ENCODE measurements at places on chromosomes 7 and 10.

- DNase-seq, result no peak
- no peaks in the 10 kb centered on the region for H3K36me3 ChIP-seq
- H3K27me3 ChIP-seq, result no peaks in the 10 kb centered on the region
- H3K4me1 ChIP-seq, result no peaks in the 10 kb centered on the region
- no peak overlapping the region for H3K4me3 ChIP-seq
Measured at GRCh38 chr7:113921363-113921762, 2.6 kb upstream of the PPP1R3A start.

DNA sequence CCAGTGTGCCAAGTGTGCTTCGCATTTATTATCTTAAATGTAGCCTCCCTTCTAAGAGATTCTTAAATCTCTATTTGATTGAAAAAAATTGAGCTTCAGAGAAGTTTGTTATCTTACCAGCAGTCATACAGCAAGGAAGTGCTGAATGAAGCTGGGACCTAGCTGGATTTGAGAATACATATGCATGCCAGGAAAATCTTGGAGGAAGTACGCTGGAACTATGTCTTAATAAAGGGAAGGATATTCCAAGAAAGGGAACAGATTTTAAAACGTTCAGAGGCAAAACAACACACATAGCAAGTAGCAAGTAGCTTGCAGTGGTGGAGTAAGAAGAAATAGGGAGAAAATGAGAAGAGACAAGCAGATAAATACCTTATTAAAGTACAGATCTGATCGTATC lies 1.5 kb downstream of the CFAP70 start:
- no peak overlapping the region for H3K27ac ChIP-seq
- H3K4me3 ChIP-seq, result no peak overlapping the region
- H3K36me3 ChIP-seq, result no peaks in the 10 kb centered on the region
- no peaks in the 10 kb centered on the region for H3K4me1 ChIP-seq
- H3K27me3 ChIP-seq, result no peaks in the 10 kb centered on the region

- no peaks in the 10 kb centered on the region for H3K36me3 ChIP-seq
- no peak for DNase-seq
- no peaks in the 10 kb centered on the region for H3K27me3 ChIP-seq
- no peaks in the 10 kb centered on the region for H3K4me1 ChIP-seq
- no peak overlapping the region for H3K27ac ChIP-seq
Measured at GRCh38 chr7:98086281-98086718, 20.4 kb upstream of the LMTK2 start.

- H3K36me3 ChIP-seq, result no peaks in the 10 kb centered on the region
- no peak for DNase-seq
- no peaks in the 10 kb centered on the region for H3K4me1 ChIP-seq
- H3K27me3 ChIP-seq, result peaks cover 2% of the 10 kb centered on the region
Measured at GRCh38 chr7:151897951-151898686, 21.2 kb upstream of the PRKAG2 start.

DNA sequence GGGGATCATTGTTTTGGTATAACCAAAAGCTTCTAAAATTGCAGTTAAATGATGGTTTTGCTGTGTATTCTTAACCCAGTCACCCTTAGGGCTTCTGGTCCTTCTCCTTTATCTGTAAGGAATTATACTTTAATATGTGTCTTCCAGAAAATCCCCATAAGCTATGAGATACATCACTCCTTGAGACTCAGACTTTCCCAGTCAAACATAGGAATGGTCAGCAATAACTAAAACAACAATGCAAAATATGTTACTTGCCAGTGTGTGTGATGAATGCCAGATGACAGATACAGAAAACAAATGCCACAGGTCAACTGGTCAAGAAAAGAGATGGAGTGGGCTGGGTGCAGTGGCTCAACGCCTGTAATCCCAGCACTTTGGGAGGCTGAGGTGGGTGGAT lies 10.1 kb downstream of the ADD3 start:
- peaks cover 3% of the 10 kb centered on the region for H3K4me1 ChIP-seq
- no peaks in the 10 kb centered on the region for H3K27me3 ChIP-seq
- no peaks in the 10 kb centered on the region for H3K36me3 ChIP-seq
- H3K4me3 ChIP-seq, result no peak overlapping the region
- DNase-seq, result no peak

GRCh38 chr10:46218921-46219320 lies 67.9 kb upstream of the ANTXRL start:
- DNase-seq, result no peak
- no peaks in the 10 kb centered on the region for H3K4me1 ChIP-seq
- H3K4me3 ChIP-seq, result no peak overlapping the region
- H3K36me3 ChIP-seq, result no peaks in the 10 kb centered on the region

DNA sequence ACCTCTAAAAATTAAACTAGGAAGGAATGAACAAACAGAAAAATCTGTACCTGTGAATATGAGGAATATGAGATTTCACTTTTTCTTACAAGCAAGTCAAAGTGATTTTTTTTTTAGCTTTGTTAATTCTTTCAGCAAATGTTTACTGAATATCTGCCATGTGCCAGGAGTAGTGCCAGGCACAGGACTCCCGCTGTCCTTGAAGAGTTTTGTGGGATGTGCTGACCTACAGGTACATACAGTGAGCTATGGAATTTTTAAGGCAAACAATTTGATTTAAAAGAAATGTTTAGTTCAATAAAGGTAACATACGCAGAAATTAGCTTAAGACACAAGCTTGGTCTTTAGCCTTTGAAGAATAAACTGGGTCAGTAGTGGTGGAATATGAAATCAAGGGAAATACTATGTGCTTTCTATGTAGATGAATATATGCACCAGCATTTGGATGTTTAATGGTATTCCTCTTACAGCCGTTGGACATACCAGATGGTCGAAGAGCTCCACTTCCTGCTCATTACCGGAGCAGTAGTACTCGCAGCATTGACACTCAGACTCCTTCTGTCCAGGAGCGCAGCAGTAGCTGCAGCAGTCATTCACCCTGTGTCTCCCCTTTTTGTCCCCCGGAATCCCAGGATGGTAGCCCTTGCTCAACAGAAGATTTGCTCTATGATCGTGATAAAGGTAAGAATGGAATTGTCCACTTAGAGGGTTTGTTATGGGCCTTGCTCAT lies 102.0 kb downstream of the GLCCI1 start:
- DNase-seq, result no peak
- no peaks in the 10 kb centered on the region for H3K27me3 ChIP-seq
- H3K36me3 ChIP-seq, result no peaks in the 10 kb centered on the region
- no peaks in the 10 kb centered on the region for H3K4me1 ChIP-seq
- H3K27ac ChIP-seq, result no peak overlapping the region

DNA sequence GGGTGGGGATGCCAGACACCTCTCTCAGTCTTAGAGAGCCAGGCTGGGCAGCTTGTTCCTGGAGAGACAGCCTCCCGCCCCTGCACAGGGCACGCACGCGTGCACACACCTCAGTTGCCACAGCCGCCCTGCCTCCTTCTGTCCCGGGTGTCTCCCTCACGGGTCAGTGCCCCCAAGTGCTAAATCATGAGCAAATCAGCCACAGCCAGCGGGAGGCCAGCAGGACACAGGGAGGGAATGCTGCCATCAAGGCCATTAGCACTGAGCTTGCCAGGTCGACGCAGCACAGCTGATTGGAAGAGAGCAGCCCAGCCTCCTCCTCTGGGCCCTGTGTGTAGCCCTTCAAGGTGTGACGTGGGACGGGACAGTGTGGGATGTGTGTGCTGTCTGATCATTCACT lies 130.4 kb downstream of the CDH23 start:
- H3K36me3 ChIP-seq, result no peaks in the 10 kb centered on the region
- H3K4me3 ChIP-seq, result no peak overlapping the region
- H3K4me1 ChIP-seq, result no peaks in the 10 kb centered on the region

- no peak for DNase-seq
- H3K4me3 ChIP-seq, result no peak overlapping the region
- no peaks in the 10 kb centered on the region for H3K27me3 ChIP-seq
- H3K27ac ChIP-seq, result no peak overlapping the region
- H3K36me3 ChIP-seq, result no peaks in the 10 kb centered on the region
Measured at GRCh38 chr7:133869556-133869955, 257.6 kb upstream of the LRGUK start.

DNA sequence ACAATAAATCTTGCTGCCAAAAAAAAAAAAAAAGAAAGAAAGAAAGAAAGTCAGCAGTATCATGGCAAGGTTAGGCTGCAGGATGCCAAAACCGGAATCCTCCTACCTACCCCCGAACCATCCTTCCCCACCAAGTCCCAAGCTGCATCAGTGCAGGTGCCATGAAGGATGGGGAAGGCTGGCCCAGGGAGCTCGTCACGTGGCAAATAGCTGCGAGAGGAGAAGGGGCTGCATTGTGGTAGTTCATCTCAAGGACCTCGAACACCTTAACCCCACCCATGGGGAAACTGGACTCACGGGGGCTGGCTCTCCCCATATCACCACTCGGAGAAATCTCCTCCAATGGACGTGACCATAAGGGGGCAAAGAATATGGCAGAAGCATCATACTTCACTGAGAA lies 86.2 kb downstream of the TACC2 start:
- no peaks in the 10 kb centered on the region for H3K27me3 ChIP-seq
- no peak overlapping the region for H3K27ac ChIP-seq
- H3K4me3 ChIP-seq, result no peak overlapping the region

DNA sequence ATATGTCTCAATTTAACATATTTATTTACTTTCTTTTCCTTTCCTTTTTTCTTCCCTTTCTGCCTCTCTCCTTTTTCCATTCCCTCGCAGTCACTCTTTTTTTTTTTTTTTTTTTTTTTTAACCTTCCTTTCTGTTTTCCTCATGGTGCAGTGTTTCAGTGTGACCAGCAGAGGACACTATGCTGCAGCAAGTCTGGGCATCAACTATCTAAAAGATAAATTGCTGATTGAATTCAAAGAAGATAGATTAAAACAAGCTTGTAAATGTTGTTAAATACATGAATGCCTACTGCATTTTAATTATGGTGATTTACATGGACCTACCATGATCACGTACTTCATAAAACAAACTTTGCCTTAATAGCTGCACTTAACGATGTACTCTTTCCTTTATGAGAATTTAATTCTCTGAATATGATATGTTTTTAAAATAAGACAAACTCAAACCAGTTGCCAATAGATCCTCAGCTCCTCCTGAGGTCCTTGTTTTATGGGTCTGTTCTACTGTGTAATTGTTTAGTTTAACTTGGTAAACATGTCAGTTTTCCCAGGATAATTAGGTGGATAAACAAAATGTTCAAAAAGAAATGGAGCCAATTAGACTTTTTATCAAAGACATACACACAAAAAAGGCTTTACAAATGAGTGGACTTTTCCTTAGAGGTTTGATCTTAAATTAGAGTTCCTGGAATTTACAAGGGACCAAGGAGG lies 101.0 kb upstream of the AGR3 start:
- H3K4me1 ChIP-seq, result peaks cover 10% of the 10 kb centered on the region
- no peak overlapping the region for H3K27ac ChIP-seq

DNA sequence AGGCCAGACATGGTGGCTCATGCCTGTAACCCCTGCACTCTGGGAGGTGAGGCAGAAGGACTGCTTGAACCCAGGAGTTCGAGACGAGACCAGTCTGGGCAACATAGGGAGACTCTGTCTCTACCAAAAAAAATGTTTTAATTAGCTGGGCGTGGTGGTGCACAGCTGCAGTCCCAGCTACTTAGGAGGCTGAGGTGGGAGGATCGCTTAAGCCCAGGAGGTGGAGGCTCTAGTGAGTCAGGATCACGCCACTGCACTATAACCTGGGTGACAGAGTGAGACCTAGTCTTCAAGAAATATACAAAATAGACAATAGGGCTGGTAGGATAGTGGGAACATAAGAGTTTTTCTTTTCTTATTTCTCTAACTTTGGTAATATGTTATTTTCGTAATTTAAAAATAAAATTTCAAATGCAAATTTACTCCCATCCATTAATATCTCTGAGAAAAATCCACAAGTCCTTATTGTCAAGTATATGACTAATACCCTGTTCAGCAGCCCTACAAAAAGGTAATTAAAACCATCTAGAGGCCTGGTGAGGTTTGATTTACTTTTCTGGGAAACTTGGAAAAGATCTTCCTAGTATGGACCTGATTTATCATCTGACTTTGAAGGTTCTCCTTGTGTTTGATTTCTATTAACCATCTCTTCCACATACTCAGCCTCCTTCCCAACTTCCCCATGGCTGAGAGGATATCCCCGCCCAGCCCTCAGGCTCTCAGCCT lies 50.0 kb downstream of the CREB3L2 start:
- H3K27ac ChIP-seq, result peak overlapping the region; percentile 89
- no peaks in the 10 kb centered on the region for H3K27me3 ChIP-seq
- peaks cover 2% of the 10 kb centered on the region for H3K36me3 ChIP-seq
- H3K4me1 ChIP-seq, result peaks cover 29% of the 10 kb centered on the region

DNA sequence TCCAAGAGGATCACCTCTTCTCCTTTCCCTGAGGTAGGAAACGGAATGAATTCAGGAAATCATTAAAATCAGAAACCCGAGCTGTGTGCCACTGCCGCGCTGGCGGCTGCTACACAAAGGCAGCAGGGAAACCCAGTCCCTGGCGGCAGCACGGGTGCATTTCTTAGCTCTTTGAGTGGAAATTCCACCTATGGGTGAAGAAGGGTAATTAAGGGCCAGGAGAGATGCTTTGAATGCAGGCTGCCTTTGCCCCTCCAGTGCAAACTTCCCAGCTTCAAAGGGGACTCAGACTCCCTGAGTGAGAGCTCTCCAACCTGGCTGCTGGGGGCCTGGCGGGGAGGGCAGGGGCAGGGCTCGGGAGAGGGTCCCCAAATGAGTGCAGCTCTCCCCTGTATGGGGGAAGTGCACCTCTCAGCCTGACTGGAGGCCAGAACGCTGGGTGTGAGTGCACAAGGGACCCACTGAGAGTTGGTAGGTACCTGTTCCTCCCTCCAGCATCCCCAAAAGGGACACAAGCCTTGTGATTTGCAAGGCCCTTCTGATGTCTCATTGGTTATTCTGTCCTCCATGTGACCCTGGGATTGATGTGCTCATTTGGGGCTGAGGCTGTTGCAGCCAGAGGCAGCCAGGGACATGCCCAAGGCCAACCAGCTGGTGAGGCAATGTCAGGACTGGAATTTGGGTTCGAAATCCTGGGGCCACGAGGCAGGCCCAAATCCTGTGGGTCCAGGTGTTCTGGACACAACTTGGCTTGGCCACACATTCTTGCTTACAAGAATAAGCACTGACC lies 16.3 kb upstream of the ZMIZ1 start:
- no peaks in the 10 kb centered on the region for H3K36me3 ChIP-seq
- no peak overlapping the region for H3K27ac ChIP-seq
- H3K27me3 ChIP-seq, result no peaks in the 10 kb centered on the region

GRCh38 chr7:115066050-115066449 lies 144.2 kb downstream of the MDFIC start:
- H3K4me3 ChIP-seq, result no peak overlapping the region
- DNase-seq, result no peak
- H3K27ac ChIP-seq, result no peak overlapping the region
- no peaks in the 10 kb centered on the region for H3K36me3 ChIP-seq

- peak; percentile 51 for DNase-seq
- no peak overlapping the region for H3K27ac ChIP-seq
- no peaks in the 10 kb centered on the region for H3K4me1 ChIP-seq
- H3K36me3 ChIP-seq, result no peaks in the 10 kb centered on the region
- H3K4me3 ChIP-seq, result no peak overlapping the region
- no peaks in the 10 kb centered on the region for H3K27me3 ChIP-seq
Measured at GRCh38 chr10:82267014-82267413, 392.0 kb downstream of the NRG3 start.

GRCh38 chr10:126480648-126481047 lies 92.4 kb upstream of the ADAM12 start:
- no peaks in the 10 kb centered on the region for H3K4me1 ChIP-seq
- no peak overlapping the region for H3K4me3 ChIP-seq
- H3K27ac ChIP-seq, result no peak overlapping the region
- no peaks in the 10 kb centered on the region for H3K27me3 ChIP-seq
- DNase-seq, result no peak
